ENCODE measurements at places on chromosomes 1 and 21. TPM values are rescaled to one million over a fixed set of nuclear protein-coding genes. Genes with fewer than 3 reads are reported as not detected.
A peak's percentile ranks its signal among the peaks of the same experiment; 100 is the strongest.

GRCh38 chr1:103190766-103191165 is 82.4 kb upstream of the COL11A1 start:
- DNase-seq = no peak
- H3K27ac ChIP-seq = no peak overlapping the region
- H3K4me3 ChIP-seq = no peak overlapping the region
- no peaks in the 10 kb centered on the region for H3K36me3 ChIP-seq
- no peaks in the 10 kb centered on the region for H3K27me3 ChIP-seq
- H3K4me1 ChIP-seq = no peaks in the 10 kb centered on the region

- no peaks in the 10 kb centered on the region for H3K36me3 ChIP-seq
- H3K4me3 ChIP-seq = no peak overlapping the region
- no peaks in the 10 kb centered on the region for H3K27me3 ChIP-seq
- no peaks in the 10 kb centered on the region for H3K4me1 ChIP-seq
These were observed 240.5 kb downstream of the TGFB2 start for GRCh38 chr1:218585511-218586184.

DNA sequence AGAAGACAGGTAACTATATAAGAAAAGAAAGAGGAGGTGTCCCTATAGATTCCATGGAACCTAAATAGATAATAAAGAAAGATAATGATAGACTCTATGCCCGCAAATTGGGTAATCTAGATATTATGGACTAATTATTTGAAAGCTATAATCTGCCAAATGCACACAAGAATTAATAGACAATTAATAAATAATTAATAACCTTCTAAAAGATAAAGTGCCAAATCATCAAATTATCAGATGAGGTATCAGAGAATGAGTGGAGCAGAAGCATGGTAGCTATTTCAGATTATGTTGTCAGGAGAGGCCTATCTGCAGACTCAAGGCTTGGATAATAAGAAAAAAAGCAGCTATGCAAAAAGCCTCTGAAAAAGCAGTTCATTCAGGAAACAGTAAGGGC is 1120.8 kb downstream of the PLA2G4A start:
- H3K4me3 ChIP-seq = no peak overlapping the region
- H3K27ac ChIP-seq = no peak overlapping the region
- DNase-seq = no peak
- no peaks in the 10 kb centered on the region for H3K27me3 ChIP-seq
- no peaks in the 10 kb centered on the region for H3K4me1 ChIP-seq

GRCh38 chr1:192929597-192929996 is 120.8 kb downstream of the RGS2 start:
- H3K4me1 ChIP-seq = no peaks in the 10 kb centered on the region
- no peaks in the 10 kb centered on the region for H3K36me3 ChIP-seq
- DNase-seq = no peak
- no peaks in the 10 kb centered on the region for H3K27me3 ChIP-seq

DNA sequence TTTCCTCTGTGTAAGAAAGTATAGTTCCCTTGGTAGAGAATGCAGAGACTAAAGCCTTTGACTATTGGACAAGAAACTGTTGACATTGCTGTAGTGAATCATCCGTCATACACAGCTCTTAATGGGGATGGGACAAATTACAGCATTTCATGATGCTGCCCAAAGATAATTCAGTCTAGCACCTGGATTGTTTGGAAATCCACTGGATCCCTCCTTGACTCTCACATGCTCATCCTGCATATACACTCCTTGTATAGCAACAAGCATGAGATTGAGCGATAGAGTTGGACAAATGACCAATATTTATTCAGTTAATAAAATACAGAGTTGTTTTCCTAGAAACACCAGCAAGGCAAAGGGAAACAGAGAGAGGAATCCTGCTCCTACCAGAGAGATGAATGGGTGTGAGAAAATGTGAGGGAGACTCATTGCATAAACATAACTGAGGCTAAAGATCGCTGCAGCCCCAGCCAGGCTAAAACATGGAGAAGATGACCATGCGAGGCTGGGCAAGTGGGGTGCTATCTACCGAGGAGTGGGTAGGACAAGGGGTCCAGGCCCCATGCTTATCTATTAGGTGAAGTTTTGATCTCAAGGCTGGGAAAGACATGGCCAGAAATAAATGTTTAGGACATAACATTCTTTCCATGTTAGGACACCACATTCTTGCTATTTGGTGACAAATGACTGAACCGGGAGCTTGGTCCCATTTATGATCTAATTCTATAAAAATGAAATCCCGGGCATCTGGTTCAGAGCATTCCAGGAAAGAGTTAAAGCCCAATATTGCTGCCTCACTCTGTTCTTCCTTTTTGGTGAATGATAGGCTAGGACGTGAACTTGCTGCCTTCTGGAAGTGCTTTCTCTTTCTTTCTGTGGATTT is 153.2 kb downstream of the TGFB2 start:
- peaks cover 11% of the 10 kb centered on the region for H3K4me1 ChIP-seq
- H3K36me3 ChIP-seq = no peaks in the 10 kb centered on the region
- DNase-seq = no peak
- H3K4me3 ChIP-seq = peak overlapping the region; percentile 44
- H3K27me3 ChIP-seq = no peaks in the 10 kb centered on the region
- peak overlapping the region; percentile 65 for H3K27ac ChIP-seq

- H3K36me3 ChIP-seq = no peaks in the 10 kb centered on the region
- H3K27ac ChIP-seq = no peak overlapping the region
- H3K27me3 ChIP-seq = no peaks in the 10 kb centered on the region
These were observed 115.1 kb downstream of the PROX1 start for GRCh38 chr1:214102907-214103306.

- peak overlapping the region; percentile 18 for H3K27ac ChIP-seq
- H3K27me3 ChIP-seq = no peaks in the 10 kb centered on the region
- no peak overlapping the region for H3K4me3 ChIP-seq
- H3K36me3 ChIP-seq = no peaks in the 10 kb centered on the region
- DNase-seq = no peak
These were observed 116.0 kb downstream of the ETS2 start for GRCh38 chr21:38921511-38922251.

Gene KCNQ4
- 0.96 TPM for total RNA-seq

Gene TSACC
- total RNA-seq = not detected

Gene PROK1
- total RNA-seq = 0.41 TPM

Gene LCE3D
- not detected for total RNA-seq

Gene CEP170
- 86.5 TPM for total RNA-seq

Measured in upper lobe of right lung (tissue), 1 donor.